Suppressor macrophage (primary cell): ENCODE measurements at places on chromosomes 5 and 9.

DNA sequence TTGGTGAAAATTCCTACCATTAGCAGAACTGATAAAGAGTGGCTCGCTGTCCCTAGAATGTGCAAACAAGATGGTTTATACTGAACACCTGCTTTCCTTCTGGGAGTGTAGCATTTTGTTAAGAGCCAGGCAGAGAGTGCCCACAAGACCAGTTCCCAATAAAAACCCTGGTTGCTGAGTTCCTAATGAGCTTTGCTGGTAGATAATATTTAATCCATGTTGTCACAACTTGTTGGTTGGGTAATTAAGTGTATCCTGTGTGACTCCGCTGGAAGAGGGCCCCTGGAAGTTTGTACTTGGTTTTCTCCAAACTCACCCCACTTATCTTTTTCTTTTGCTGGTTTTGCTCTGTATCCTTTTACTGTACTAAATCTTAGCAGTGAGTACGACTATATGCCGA lies 39.5 kb upstream of the GOLGA1 start:
- DNase-seq = no peak

GRCh38 chr5:16808021-16808420 lies 128.1 kb downstream of the MYO10 start:
- DNase-seq = no peak

GRCh38 chr5:34737731-34738130 lies 81.6 kb downstream of the RAI14 start:
- DNase-seq = no peak

- DNase-seq = no peak
Observed at GRCh38 chr5:167061695-167062094, 1229.8 kb upstream of the WWC1 start.

DNA sequence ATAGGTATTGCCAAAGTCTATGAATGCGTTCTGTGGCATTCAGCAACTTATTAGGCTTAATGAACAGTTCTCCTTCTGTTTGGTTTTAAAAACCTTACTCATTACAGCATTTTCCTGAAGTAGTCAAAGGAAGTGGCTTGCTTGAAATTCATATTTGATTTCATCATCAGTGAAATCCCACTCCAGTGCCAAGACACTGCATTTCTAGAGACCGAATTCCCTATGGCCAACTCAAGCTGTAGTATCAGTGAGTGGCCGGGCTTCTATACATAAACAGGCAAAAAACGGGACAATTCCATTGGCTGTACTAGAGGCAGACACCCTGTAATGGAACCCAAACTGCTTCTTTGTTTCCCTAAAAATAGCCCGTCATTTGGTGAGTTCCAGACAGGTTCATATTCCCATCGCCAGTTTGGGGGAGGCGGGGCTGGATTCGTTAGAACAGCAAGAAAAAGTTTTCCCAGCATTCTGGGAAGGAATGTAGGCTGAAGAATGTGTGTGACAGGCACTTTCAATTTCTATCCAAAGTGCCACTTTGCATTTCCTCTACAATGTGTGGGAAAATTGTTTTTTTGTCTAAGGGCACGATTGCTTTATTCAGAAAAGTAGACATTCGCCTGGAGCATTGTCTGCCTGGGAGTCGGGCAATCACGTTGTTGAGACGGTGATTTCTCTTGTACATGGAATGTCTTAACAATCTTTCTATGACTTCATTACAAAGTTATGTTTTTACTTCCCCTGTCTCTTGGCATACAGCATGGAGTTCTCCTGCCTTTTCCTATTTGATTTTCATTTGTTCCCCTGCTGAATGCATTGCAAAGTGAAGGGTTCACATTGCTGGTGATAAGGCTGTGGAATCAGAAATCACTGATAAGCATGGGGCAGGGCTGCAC lies 141.8 kb upstream of the MAST4 start:
- no peak for DNase-seq

- no peak for DNase-seq
Observed at GRCh38 chr5:126070481-126070880, 352.7 kb upstream of the GRAMD2B start.

DNA sequence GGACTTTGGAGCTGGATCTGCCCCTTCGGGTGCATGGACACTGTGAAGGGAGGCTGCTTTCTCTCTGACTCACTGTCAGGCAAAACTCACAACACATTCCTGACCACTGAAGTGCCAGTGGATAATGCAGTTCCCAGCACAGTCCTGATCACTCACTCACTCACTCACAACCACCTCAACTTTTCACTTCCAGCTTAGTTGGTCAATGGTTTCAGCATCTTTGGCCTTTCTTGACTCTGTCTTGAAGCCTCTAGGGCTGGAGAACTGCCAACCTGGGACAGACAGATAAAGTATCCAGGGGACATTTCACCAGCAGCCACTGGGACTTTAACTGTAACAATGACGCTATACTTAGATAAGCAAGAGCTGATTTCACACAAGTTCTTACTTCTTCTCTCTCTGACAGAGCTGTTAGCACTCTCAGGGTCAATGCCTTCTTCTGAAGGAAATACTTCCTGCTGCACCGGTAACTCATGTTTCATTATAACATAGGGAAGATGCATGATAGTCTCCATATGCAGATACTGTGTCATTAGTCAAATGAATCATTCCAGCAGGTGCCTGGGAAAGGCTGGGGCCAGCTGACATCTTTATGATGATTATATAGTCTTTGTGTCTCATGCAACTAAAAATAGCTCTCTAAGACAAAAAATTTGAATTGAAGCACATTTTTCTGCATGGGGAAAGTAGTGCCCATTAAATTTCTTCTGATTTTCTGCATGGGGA lies 499.0 kb downstream of the SEMA5A start:
- no peak for DNase-seq

DNA sequence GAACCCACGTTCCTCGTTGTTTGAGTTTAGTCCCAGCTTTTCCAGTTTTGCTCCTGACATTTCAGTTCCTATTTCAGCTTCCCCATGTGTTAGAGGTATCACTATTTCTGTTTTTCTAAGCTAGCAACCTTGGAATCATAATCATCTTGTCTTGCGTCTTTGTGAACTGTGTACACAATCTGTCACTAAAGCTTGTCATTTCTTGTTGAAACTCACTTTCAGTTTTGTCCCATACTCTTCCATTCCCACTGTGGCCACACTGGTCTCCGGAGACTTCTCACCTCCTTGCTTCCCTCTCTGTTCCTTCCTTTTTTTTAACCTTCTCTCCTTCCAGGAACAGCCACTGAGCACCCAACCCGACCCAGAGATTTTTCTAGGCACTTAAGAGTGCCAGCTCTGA lies 36.9 kb downstream of the TGFBR1 start:
- no peak for DNase-seq

DNA sequence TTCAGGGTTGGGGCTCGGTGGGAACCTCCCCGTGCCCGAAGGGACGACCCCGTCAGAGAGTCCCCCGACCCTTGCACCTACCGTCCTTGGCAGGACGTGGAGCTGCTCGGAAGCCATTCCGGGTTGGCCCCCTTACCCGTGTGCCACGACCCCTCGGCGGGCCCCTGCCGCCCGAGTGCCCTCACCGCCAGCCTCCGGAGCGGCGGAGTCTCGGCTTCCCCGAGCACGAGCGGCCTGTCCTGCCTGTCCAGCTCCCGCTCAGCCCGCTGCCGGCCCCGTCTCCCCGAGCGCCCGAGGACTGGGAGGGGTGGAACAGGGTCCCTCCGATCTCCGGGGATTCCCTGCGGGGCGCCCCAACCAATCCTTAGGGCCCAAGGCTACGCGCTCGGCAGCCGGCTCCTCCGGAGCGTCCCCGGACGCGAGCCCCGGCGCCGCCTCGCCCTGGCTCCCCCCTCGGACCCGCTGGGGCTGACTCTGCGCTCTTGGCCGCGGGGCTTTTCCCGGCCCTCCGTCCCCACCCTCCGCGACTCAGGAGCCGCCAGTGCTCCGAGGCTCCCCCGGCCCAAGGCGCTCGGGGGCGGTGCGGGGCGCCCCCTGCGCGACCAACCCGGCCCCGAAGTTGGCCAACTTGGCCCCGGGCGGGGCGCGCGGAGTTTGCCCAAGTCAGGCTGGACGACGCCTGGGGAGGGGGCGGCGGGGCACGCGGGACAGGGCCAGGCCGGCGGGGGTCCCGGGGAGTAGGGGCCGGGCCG lies 654 bp downstream of the ADAMTS2 start:
- DNase-seq = peak; percentile 23

DNA sequence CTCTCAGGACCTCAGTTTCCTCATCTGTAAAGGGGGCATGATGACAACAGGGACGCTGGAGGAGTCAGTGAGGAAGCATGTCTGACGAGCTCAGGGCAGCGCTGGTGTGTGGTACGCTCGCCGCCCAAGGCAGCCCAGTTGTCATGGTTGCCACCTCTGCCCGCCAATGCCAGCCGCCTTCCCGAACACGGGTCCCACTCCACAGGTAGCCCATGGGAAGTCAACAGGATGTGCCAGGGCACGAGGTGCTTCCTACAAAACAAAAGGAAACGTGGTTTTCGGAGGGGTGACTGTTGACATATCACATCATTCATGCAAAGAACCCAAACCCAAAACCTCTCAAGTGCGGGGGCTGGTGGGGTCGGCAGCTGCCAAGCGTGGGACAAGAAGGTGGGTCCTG lies 58.1 kb downstream of the NEK6 start:
- no peak for DNase-seq
